ENCODE measurements at places on chromosomes 3 and 15.
A peak's percentile ranks its signal among the peaks of the same experiment; 100 is the strongest.

DNA sequence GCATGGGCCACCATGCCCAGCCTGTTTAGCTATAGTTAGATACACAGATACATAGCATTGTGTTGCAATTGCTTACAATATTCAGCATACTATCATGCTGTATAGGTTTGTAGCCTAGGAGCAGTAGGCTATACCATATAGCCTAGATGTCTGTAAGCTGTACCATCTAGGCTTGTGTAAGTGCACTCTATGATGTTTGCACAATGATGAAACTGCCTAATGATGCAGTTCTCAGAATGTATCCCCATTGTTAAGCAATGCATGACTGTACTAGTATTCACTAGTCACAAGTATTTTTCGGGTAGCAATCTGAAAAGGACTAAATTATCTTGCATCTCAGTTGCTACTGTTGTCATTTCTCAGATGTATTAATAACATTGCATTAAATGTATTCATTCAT lies 16.0 kb downstream of the PIGB start:
- no peak for DNase-seq

GRCh38 chr15:69380100-69380725 lies 33.9 kb upstream of the KIF23 start:
- peak; percentile 28 for DNase-seq

GRCh38 chr3:38532529-38532928 lies 36.4 kb downstream of the EXOG start:
- no peak for DNase-seq

DNA sequence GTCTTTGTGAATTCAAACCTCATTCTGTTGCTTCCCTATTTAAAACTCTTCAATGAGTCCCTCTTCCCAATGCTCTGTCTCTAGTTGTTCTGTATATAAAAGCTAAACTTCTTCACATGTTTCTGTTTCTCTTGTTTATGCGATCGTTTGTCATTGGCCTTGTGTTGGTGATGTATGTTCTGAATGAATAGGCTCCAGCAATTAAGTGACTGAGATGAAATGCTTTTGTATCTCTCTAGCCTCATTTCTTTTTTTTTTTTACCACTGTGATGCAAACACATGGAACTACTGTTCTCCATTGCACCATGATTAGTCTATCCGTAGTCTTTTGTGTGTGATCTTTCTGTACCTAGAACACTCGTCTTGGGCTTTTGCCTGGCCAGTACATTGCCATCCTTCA lies 380.5 kb upstream of the TPRG1 start:
- DNase-seq = no peak

GRCh38 chr3:114408736-114409670 lies 115.2 kb downstream of the TIGIT start:
- no peak for DNase-seq

DNA sequence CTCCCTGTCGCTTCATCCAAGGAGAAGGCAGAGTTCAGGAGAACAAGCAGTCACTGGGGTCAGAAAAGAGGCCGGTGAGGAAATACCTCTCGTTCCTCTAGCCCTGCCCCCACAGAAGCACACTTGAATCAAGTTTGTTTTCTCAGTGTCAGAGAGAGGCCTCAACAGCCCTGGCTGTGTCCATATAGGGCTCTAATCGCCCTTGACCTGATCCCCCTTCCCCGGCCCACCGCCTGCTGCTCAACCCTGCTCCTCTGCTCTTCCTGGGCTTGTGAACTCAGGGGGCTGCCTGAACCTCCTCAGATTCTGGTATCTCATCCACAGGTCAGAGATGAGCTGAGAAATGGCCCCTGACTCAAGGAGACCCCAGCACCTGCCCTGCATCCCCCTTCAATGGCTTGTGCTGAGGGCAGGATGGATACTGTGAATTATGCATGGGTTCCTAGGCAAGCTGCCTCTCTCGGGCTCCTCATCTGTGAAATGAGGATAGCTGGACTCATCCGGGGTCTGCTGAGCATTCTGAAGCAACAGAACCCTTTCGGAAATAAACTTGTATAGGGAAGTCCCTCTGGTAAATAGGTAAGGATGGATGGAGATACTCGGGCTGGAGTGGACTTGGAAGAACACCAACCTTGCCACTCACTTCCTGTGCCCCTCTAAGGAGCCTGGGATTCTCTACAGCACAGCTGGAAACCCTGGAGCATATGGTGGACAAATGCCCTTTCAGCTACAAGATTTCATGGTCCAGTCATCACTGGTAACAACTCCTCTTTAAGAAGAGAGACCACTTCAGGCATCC lies 147.5 kb downstream of the STT3B start:
- DNase-seq = no peak

GRCh38 chr3:194132465-194133286 lies 3.3 kb upstream of the HES1 start:
- no peak for DNase-seq

GRCh38 chr3:170717410-170718402 lies 131.8 kb upstream of the SLC7A14 start:
- DNase-seq = no peak

DNA sequence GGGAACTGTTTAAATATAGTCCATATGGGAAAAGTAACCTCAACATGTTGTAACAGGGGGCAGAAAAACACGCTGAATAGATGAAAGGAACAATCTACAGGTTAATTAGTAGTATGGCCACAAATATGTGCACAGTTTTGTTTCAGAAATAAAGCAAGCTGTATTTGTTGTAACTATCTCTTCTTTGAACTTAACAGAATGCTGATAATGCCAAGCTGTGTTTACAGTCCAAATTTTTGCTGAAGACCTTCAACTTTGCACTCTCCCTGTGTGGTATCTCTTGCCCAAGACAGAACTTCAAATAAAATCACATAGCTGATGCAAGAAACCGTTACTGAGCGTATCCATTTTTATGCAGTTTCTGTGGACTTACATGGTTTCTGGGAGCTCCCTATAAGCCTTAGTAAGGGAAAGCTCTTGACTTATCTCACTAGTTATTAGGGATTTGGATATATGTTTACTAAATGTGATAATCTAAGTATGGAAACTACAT lies 425.4 kb upstream of the TPRG1 start:
- no peak for DNase-seq

GRCh38 chr3:53153980-53154379 lies 7.0 kb upstream of the PRKCD start:
- DNase-seq = no peak

GRCh38 chr3:107082527-107082926 lies 294.7 kb upstream of the CCDC54 start:
- no peak for DNase-seq

DNA sequence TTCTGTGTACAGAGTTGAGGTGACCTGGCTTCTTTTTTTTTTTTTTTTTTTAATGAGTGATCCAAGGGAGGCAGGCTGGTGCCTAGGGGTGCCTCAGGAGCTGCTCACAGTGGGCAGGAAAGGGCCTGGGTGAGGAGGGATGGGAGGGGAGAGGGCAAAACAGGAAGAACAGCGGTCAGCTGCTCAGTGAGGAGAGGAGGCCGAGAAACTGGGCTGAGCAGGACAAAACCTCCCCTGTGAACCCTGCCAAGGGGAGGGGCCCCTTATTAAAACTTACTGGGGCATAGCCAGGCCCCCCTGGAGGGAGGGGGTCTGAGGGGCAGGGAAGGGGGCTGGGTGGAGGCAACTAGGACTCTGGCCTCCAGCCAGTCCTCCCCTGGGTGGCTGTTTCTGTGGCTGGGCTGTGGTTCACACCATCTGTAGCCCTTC lies 3.5 kb downstream of the PLEKHO2 start:
- no peak for DNase-seq

- DNase-seq = peak; percentile 55
Measured at GRCh38 chr15:63864186-63864585, 30.4 kb upstream of the HERC1 start.

DNA sequence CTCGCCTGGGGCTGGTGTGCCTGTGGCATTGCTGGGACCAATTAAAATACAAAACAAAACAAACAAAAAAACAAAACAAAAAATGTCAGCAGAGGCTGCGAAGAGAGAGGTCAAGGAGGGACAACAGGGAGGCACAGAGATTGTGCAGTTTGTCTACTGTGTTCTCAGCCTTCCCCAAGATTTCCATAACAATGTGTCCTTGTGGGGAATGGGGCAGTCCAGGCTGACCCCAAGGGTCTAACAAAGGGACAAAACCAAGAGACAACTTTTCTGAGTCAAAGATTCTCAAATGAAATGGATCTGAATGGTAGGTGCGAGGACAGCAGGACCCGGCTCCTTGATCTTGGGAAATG lies 46.4 kb upstream of the TRPM1 start:
- no peak for DNase-seq

DNA sequence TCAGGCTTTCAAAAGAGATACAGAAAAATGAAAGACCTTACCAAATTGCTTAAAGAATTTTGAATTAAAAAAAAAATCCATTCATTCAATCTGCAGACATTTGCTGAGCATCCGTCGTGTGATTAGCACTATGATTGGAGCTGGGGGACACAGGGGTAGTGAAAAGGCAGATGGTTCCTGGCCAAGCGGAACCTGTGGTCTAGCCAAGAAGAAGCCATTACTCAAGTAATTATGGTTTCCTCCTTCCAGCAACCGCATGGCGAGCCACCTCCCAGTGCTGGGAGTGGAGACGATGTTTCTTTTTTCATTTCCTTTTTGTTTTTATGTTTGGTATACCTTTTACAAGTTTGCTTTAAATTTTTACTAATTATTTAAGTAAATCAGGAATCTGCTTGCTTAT lies 140.2 kb downstream of the CACNA2D3 start:
- no peak for DNase-seq

GRCh38 chr3:53354945-53355498 lies 7.7 kb upstream of the DCP1A start:
- no peak for DNase-seq

GRCh38 chr3:113536627-113537101 lies 4.3 kb downstream of the SIDT1 start:
- DNase-seq = no peak

GRCh38 chr3:195239121-195239520 lies 31.8 kb downstream of the XXYLT1 start:
- no peak for DNase-seq

DNA sequence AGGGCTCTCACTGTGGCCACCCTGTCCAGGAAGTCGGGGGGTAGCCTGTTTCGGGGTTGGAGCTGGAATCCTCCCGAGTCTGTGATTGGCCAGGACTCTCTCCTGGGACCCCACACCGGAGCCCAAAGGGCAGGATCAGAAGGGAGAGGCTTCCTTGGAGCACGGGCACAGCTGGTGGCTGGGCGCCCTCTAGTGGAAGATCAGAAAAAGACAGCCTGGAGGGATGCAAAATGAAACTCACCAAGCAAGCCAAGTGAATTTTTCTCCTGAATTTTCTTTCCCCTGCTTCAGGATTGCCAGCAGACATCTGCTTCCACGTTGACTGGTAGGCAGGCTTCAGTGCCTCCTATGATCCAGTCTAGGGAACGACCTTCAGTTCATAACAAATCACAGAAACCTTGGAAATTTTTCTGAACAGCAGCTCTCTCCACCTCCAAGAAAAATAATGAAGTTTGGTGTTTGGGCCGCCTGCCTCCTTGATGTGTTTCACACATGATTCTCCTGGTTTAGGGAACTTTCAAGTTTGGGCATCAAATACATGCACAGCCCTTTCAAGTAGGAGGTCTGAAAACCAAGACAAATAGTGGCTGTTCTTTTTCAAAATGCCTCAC lies 224.6 kb downstream of the VPS13C start:
- DNase-seq = no peak

GRCh38 chr3:192090586-192090985 lies 629.6 kb downstream of the PYDC2 start:
- DNase-seq = no peak

- DNase-seq = no peak
Measured at GRCh38 chr3:180358179-180358578, 243.8 kb upstream of the TTC14 start.

- DNase-seq = no peak
Measured at GRCh38 chr3:141499284-141499683, 12.5 kb downstream of the RASA2 start.

DNA sequence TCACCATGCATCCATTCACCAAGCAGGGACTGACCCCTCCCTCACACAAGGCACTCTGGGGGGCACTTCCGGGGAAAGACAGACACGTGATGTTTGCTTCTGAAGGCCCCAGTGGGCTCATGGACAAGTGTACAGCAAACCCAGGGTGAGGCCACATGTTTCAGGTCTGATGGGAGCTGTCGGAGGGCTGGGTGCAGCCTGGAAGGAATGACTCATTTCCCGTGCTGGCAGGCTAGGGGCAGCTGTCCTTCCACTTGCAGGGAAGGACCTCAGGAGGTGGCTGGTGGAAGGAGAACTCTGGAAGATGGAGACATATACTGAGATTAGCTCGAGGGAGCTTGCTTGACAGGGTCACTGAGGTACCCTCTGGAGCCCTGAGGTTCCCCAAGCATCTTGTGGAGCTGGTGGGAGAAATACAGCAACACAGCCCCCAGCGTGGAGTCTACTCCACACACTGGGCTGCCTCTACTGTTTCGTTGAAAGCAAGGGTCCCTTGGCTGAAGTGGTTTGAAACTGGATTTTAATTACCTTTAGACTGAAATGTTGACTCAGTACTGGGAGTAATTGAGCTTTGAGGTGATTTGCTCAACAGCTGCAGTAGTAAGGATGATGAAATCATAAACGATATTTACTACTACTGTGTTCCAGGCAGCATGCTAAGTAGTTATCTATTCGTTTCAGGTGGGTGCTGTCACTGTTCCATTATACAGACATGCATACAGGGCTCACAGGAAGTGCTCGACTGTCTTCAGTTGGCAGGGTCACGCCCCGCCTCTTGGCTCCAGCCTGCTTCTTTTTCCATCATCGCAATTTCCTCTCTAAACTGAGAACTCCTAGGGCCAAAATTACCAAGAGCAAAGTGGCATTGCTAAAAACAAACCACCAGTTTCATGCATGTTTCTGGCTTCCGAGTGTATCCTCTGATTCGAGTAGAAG lies 230.4 kb downstream of the ADAMTS17 start:
- peak; percentile 91 for DNase-seq

DNA sequence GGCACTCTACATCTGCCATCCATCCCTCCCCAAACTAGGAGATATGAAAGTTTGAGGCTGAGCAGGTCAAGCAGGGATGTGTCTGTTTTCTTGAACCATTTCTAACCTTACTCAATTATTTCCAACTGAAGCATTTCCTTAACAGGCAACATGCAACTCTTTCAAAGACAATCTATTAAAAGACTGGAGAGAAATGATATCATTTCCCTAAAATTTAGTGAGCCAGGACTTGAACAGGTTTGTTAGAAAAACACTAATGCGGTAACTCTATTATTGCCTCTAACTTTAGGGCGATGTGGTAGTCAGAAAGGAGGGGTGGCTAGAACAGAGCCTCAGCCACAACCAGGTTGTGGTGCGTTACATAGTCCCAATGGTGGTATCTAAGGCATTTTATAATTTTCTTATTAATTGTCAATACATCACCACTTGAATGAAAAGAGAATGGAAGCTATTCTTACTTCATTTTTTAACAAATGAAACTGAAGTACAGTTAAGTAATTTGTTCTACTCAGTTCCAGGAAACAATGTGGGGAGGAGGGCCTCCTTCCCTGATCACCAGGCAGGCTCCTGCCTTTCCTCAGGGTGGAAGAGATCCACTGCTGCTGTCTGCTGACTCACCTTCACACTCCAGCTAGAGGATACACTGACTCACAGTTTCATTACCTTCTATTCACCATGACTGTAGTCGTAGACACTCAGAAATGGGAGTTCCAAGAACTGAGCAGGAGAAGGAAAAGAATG lies 22.8 kb downstream of the MYO1E start:
- no peak for DNase-seq

Data from mesenteric fat pad (tissue), 1 donor.